Ovary (tissue), 10 donors: ENCODE measurements at places on chromosomes 5 and 9.

DNA sequence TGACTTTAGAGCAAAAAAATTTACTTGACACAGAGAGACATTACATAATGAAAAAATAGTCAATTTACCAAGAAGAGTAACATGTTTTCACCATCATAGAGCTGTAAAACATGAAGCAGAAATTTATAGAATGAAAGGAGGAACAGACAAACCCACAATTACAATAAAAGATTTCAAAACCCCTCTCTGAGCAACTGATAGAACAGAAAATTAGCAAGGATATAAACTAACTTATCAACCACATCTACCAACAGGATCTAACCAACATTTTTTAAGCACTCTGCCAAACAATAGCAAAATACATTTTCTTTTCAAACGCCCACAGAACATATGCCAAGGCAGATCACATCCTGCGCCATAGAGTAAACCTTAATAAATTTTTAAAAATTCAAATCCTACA is 17.9 kb downstream of the SLCO4C1 start:
- H3K27me3 ChIP-seq, result no peaks in the 10 kb centered on the region
- no peaks in the 10 kb centered on the region for H3K36me3 ChIP-seq
- no peak overlapping the region for H3K4me3 ChIP-seq
- H3K4me1 ChIP-seq, result no peaks in the 10 kb centered on the region
- DNase-seq, result no peak

- no peak overlapping the region for H3K4me3 ChIP-seq
- no peaks in the 10 kb centered on the region for H3K27me3 ChIP-seq
- peaks cover 3% of the 10 kb centered on the region for H3K4me1 ChIP-seq
- no peaks in the 10 kb centered on the region for H3K36me3 ChIP-seq
- no peak overlapping the region for H3K27ac ChIP-seq
Measured at GRCh38 chr9:33939924-33940874, 108.5 kb downstream of the UBAP2 start.

GRCh38 chr9:94700445-94700844 is 26.1 kb upstream of the AOPEP start:
- H3K4me1 ChIP-seq, result peaks cover 1% of the 10 kb centered on the region
- no peaks in the 10 kb centered on the region for H3K27me3 ChIP-seq
- no peaks in the 10 kb centered on the region for H3K36me3 ChIP-seq
- H3K4me3 ChIP-seq, result no peak overlapping the region
- no peak for DNase-seq
- no peak overlapping the region for H3K27ac ChIP-seq

- no peak for DNase-seq
- H3K4me1 ChIP-seq, result no peaks in the 10 kb centered on the region
- H3K27me3 ChIP-seq, result no peaks in the 10 kb centered on the region
Measured at GRCh38 chr5:119022017-119022745, 33.8 kb upstream of the DTWD2 start.

DNA sequence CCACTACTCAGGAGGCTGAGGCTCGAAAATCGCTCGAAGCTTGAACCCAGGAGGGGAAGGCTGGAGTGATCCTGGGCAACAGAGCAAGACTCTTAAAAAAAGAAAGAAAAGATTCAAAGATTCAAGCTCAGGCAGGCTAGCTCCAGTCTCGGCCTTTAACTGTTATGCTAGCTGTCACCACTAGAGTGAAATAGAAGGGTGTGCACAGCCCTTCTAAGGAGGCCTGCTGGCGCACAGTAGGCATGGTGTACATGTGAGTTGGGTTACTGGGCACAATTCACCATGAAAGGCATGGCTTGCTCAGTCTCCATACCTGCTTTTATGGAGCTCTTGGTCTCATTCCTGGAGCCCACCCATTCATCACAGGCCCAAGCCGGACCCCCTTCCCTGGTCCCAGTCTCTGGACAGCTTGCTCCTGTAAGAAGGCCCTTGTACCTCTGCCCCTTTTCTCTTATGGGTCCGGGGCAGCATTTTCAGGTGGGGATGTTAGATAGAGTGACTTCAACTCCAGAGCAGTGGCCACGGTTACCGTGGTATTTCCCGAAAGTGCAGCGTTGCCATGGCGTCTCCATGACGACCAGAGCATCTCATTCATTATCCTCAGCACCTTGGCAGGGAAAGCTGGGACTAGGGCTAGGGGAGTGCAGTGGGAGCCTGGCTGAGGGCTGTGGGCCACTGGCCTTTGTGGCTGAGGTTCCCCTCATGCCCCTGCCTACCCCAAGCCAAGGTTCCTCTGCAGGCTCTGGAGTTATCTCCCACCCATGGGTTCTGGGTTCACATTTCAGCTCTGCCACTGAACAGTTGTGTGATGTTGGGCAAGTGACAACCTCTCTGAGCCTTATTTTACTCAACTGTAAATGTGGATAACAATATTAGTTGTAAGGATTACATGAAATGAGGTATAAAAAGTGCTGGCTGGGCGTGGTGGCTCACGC is 5.7 kb downstream of the NDST1 start:
- no peaks in the 10 kb centered on the region for H3K36me3 ChIP-seq
- H3K4me3 ChIP-seq, result no peak overlapping the region
- H3K27ac ChIP-seq, result peak overlapping the region; percentile 19
- peaks cover 45% of the 10 kb centered on the region for H3K4me1 ChIP-seq

DNA sequence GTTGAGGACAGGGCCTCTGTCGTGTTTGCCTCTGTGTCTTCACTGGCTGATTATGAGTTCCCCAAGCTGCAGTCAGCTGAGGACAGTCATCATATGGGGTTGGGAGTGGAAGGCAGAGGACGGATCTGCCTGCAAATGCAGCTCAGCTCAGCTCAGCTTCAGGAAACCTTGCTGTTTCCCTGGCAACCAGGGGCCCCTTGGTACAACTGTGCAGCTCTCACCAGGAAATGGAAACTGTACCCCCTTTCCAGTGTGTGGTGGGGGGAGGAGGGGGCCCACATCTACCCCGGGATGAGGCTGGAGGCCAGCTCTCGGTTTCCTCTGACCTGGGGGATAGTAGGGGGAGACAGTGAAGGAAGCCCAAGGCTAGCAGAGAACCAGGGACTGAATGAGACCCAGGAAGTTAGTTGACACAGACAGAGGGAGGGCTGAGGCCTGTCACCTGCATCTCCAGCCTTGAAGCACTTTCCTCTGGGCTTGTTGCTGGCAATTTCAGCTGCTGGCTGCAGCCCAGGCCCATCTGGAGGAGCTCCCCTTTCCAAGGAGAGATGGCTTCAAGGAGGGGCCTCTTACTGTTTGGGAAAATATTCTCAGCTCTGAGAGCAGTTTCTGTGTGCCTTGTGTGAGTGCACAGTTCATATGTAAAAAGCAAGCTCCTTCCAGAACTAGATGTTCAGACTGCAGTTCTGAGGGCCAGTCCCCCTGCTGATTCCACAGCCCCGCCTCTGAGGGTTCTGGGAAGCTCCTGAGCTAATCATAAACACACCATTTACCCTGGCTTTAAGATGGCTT is 6.9 kb downstream of the ANXA6 start:
- H3K4me3 ChIP-seq, result no peak overlapping the region
- no peaks in the 10 kb centered on the region for H3K27me3 ChIP-seq
- no peaks in the 10 kb centered on the region for H3K36me3 ChIP-seq
- H3K4me1 ChIP-seq, result peaks cover 32% of the 10 kb centered on the region

GRCh38 chr5:69414885-69415583 is at the start of gene MARVELD2:
MARVELD2 (plus strand) TSS chr5:69415116; CDS start chr5:69419386, 4,270 bp downstream.
- H3K36me3 ChIP-seq, result no peaks in the 10 kb centered on the region
- peak; percentile 36 for DNase-seq
- H3K4me3 ChIP-seq, result peak within 1 kb of the TSS; percentile 38
